Thyroid gland (tissue), 4 donors: ENCODE measurements at places on chromosomes 1 and 21. TPM values are rescaled to one million over a fixed set of nuclear protein-coding genes. Genes with fewer than 3 reads are reported as not detected.

SPRR2E gene
- not detected for total RNA-seq

PLEKHN1 gene
- not detected for total RNA-seq

SLC44A3 gene
- total RNA-seq, result 4.0 TPM

NBPF6 gene
- not detected for total RNA-seq
